ENCODE measurements at places on chromosomes 16 and 17.

GRCh38 chr17:82871056-82871775, 31.4 kb upstream of the ZNF750 start:
- DNase-seq = no peak

- no peak for DNase-seq
Observed at GRCh38 chr16:46774743-46775177, 26.6 kb upstream of the MYLK3 start.

DNA sequence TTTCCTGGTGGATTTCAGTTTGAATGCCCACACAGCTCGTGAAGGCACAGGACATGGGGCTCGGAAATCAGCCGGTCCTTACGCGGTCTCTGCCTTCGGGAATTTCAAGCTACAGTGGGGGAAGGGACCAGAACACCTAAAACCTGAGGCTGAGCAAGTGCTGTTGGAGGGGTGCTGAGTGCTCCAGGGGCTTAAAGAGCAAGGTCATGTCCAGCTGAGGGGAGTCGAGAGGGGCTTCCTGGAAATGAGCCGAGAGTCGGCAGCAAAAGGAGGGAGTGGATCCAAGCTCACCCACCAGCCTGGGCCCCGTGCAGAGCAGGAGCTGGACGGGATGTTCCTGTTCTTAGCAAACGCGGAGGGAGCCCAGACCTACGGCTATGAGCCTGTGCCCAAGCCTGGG, 73.2 kb upstream of the RPL38 start:
- no peak for DNase-seq

- DNase-seq = no peak
Observed at GRCh38 chr16:83653785-83654184, 154.0 kb upstream of the HSBP1 start.

GRCh38 chr16:27728691-27729090, 178.7 kb downstream of the KATNIP start:
- no peak for DNase-seq

DNA sequence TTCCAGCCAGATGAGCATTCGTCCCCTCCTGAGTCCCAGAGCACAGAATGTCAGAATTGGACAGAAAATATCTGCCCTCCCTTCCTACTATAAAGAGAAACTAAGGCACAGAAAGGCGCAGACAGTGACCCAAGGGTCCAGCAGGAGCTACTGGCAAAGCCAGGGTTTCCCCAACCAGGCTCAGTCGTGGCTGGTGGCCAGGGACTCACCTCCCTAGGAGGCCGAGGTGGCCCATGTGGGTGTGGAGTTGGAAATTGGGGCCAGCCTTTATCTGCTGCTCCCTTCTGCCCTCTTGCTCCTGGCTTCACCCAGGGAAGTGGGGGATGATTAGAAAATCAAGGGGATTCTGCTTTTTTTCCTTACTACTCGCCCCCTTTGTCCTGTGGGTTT, 1.1 kb downstream of the DRC7 start:
- DNase-seq = no peak

- no peak for DNase-seq
Observed at GRCh38 chr17:67111327-67111726, 67.0 kb downstream of the CACNG1 start.

Measured in stimulated activated CD4-positive, alpha-beta T cell treated with anti-CD3 and anti-CD28 coated beads, TNF-alpha, amount 100 ng/mL, for 24 hours (primary cell).